Esophagus muscularis mucosa (tissue), 4 donors: ENCODE measurements at places on chromosomes 12 and 14.

DNA sequence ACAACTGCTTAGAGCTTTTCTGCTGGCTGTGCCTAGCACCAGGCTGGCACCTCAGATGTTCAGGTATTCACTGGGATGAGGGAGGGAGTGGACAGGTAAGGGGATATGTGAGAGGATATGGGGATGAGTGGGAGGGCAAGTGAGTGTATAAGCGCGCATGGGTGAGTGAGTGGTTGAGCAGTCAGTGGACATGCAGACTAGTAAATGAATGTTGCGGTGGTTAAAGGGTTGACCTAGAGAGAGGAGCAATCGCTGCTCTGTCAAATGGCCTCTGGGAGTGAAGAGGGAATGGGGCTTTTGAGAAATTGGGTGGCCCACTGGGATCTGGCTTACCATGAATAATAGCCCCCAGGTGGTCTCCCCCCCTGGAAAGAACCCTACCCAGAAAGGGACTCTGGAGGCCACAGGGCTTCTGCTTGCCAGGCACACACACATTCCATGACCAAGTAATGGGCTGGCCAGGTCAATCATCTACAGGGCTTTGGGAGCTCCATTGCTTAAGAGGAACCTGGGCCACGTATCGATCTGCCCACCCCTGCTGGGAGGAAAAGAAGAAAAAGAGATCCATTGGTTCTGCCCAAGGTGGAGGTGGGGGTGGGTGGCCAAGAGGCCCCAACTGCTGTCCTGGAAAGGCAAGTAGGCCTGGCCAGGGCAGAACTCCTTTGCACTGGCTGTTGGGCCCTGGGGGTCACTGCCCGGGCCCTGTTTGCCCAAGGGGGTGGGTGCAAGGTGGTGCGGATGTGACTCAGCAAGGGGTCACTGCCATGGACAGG lies 30.8 kb upstream of the ZFP36L1 start:
- no peak overlapping the region for H3K27ac ChIP-seq
- H3K4me3 ChIP-seq, result no peak overlapping the region
- DNase-seq, result no peak
- no peaks in the 10 kb centered on the region for H3K27me3 ChIP-seq
- peaks cover 23% of the 10 kb centered on the region for H3K4me1 ChIP-seq

DNA sequence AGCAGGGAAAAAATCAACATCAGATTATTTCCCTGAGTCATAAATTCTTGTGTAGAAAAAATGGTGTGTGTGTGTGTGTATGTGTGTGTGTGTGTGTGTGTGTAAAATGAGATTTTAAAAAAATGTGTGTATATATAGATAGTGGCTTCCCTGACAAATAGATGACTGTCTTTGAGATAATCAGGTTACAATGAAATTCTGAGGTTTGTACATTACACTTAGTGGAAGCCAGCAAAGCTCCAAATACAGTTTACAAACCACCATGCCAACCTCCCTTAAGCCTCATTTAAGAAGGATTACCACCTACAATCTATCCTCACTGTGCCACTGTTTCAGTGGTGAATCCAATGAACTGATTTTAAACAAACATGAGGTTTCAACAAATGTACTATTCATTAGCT lies 93.8 kb downstream of the MED13L start:
- H3K4me1 ChIP-seq, result peaks cover 95% of the 10 kb centered on the region
- DNase-seq, result no peak
- no peaks in the 10 kb centered on the region for H3K27me3 ChIP-seq
- no peaks in the 10 kb centered on the region for H3K36me3 ChIP-seq
- H3K4me3 ChIP-seq, result no peak overlapping the region

DNA sequence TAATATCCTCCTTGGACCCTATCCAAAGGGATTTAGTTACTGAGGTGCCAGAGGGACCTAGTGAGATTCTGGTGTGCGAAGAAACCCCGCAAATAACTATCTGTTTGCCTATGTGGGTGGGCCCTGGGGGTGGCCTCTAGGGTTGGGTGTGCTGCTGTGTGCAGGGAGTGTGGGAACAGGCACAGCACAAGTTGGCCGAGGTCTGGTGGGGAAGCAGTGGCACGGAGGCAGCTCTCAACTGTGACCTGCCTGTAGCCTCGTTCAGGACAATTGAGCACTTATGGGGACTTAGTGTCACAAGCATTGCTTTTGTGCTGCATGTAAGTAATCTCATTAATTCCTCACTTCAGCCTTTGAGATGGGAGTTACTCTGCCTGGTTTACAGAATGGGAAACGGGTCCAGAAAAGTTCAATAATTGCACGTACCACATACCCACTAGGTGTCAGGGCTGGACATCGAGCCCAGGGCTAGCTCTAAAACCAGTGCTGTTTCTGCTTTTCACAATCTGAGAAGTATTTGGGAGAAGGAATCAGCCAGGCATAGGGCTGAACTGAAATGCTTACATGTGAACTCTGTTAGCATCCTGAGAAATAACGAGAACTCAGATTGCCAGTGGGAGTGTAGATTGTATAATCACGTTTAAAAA lies 58.8 kb downstream of the TECPR2 start:
- no peak overlapping the region for H3K4me3 ChIP-seq
- no peaks in the 10 kb centered on the region for H3K27me3 ChIP-seq
- peaks cover 37% of the 10 kb centered on the region for H3K36me3 ChIP-seq
- no peak overlapping the region for H3K27ac ChIP-seq

DNA sequence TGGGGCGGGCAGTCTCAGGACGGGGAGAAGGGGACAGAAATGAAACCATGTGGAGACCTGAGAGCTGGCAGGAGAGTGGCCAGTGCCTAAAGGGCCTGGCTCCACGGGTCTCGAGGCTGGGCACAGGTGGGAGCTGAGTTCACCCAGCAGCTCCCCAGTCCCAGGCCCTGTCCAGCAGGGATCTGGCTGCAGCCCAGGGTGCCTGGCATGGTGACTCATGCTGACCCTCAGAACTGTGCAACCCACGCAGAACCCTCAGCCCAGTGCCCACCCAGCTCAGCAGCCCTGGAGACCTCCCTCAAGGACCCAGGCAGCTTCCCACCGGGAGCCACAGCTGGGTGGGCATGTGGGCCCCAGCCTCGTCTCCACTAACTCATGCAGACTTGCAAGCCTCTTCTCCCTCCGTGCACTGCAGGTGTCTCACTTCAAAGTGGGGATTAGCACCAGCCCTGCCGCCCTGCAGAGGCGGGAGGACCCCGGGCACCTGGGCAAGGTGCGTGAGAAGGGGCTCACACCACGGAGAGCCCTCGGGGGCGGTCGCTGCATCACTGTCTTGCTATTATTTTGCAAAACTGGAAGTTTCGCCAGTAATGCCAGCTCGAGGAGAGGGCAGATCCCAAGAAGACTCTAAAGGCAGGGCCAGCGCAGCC lies 46.3 kb downstream of the CCNK start:
- peaks cover 62% of the 10 kb centered on the region for H3K4me1 ChIP-seq
- no peak overlapping the region for H3K27ac ChIP-seq
- no peak overlapping the region for H3K4me3 ChIP-seq
- H3K27me3 ChIP-seq, result no peaks in the 10 kb centered on the region
- no peaks in the 10 kb centered on the region for H3K36me3 ChIP-seq
